ENCODE measurements at places on chromosomes 12 and 14.

- no peak for DNase-seq
These were observed 173.9 kb upstream of the GRIP1 start for GRCh38 chr12:66852765-66853164.

GRCh38 chr12:132622437-132623071, 4.0 kb downstream of the P2RX2 start:
- peak; percentile 38 for DNase-seq

DNA sequence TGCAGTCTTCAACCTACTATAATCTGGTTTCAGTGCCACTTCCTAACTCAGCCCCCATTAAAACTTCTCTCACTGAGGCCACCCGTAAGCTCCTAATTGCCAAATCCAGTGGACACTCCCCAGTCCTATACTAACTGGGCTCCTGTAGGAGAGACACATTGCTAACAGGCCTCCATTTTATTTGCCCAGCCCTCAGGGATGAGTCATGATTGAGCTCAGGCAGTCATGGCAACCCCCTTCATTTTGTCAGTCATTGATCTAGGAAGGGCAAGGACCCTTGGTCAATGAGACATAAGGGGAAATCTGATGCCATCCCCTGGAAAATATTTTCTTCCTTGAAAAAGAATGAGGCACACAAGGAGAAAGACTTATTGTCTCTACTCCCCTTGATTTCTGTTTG, 70.1 kb upstream of the HIF1A start:
- DNase-seq, result no peak

DNA sequence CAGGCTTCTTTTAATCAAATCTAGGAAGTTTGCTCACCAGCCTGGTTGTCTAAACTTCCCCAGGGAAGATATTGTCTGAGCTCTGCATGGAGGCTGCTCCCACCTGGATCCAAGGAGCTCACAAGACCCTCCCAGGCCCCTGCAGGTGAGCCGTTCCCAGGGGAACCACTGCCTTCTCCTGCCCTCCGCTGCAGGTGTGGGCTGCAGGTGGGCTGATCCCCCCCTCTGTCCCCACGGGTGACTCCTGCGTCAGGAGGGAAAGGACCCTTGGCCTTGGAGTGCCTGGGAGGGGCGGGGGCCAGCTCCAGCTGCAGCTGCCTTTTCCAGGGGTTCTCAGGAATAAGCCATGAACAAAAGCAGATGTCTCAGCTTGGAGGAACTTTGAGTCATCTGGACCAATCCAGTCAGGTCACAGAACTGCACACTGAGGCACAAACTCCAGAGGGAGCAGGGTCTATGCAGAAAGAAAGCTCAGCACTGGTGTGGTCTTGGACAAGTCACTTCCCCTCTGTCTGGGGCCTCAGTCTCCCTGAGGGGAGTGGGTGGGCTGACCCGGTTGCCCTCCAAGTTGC, 246.6 kb upstream of the RTL1 start:
- no peak for DNase-seq

- DNase-seq, result no peak
These were observed 296.0 kb upstream of the LMO3 start for GRCh38 chr12:16901946-16902345.

GRCh38 chr12:122023339-122024131, 1.9 kb downstream of the BCL7A start:
- DNase-seq, result peak; percentile 48

GRCh38 chr12:91113621-91114020, 2.3 kb upstream of the LUM start:
- DNase-seq, result no peak

- no peak for DNase-seq
These were observed 104.6 kb downstream of the NELL2 start for GRCh38 chr12:44771485-44772021.

DNA sequence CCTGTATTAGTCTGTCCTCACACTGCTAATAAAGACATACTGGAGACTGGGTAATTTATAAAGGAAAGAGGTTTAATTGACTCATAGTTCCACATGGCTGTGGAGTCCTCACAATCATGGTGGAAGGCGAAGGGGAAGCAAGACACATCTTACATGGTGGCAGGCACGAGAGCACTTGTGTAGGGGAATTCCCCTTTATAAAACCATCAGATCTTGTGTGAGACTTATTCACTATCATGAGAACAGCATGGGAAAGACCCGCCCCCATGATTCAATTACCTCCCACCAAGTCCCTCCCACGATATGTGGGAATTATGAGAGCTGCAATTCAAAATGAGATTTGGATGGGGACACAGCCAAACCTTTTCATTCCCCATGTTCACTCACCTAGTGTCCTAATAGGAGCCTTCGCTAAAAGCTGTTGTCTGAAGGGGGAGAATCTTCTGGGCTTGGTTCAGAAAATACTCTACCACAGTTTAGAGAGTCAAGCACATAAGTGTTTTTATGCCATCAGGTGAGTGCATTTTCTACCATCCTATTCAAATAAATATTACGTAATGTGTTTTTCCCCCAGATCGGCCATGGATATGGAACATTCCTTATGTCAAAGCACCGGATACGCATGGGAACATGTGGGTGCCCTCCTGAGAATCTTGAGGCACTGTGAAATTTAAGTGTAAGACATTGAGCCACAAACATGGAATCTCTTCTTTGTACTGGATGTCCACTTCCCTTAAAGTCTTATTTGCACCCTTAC, 19.1 kb upstream of the KCNK13 start:
- DNase-seq, result no peak

DNA sequence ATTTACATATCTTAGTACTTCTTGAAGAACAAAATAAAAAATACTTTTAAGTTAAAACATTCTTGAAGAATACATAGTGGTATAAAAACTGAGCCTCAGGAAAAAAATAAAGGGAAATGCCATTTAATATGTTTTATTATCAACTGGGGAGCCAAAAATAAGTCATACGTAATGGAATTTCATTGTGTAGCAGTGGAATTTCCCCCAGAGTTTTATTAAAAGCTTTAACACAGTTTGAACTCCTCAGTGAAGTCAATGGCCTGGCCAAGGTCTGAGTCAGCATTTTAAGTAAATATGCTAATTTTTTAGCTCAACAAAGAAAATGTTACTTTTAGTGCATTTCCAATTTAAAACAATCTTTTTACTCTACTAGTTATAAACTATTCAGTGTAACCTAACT, 350.1 kb upstream of the ATP2B1 start:
- DNase-seq, result no peak

DNA sequence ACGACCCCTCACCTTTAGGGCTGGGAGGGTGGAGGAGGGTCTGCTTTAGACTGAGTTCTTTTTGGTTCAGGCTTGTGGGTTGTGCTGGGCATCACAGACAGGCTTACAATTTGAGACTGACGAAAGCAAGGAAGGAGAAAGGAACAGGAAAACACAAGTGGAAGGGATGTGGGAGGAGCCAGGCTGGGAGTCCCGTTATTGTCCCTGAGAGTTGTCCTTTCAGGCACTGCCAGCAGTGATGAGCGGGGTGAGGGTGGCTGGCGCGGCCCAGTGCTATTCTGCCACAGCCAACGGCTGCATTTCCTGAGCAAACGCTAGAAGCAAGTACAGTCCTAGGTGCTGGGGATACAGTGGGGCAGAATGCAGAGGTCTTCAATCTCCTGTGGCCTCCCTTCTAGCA, 29.2 kb upstream of the TSPAN9 start:
- DNase-seq, result no peak

DNA sequence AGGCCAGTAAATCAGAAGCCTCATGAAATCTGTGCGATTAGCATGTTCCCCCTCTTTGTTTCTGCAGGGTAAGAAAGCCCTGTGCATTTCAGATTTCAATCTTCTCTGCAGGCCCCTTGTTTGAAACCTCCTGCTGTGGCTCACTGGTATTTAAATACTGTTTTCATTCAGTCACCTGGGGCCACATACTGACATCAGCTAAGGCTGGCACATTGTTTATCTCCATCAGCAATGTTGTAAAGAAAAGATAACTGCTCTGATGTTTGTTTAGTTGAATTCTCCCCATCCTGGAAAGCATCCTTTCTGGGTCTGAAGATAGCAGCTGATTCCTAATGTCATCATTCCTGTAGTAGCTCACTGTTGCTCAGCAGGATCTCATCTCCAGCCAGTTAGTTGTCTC, 554.9 kb downstream of the NRXN3 start:
- DNase-seq, result no peak

DNA sequence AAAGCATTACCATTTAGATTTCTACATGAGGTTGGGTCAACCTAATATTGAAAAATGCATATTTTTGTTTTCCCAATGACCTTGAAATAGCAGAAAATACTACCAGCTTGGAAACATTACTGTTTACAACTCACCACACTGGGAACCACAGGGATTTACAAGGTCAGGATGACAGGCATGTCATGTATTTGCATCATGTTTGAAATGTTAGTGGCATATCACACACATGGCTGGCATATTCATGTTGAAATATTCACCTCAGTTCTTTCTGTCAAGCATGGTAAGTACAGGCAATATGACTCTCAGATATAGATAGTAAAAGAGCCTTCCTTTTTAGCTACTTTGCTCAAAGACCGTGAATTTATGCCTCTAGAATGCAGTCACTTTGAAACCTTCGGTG, 593.5 kb downstream of the NOVA1 start:
- no peak for DNase-seq

GRCh38 chr14:104304451-104305351, 166.3 kb downstream of the KIF26A start:
- DNase-seq, result no peak

- DNase-seq, result no peak
These were observed 1.6 kb downstream of the ACVR1B start for GRCh38 chr12:51953089-51953488.

DNA sequence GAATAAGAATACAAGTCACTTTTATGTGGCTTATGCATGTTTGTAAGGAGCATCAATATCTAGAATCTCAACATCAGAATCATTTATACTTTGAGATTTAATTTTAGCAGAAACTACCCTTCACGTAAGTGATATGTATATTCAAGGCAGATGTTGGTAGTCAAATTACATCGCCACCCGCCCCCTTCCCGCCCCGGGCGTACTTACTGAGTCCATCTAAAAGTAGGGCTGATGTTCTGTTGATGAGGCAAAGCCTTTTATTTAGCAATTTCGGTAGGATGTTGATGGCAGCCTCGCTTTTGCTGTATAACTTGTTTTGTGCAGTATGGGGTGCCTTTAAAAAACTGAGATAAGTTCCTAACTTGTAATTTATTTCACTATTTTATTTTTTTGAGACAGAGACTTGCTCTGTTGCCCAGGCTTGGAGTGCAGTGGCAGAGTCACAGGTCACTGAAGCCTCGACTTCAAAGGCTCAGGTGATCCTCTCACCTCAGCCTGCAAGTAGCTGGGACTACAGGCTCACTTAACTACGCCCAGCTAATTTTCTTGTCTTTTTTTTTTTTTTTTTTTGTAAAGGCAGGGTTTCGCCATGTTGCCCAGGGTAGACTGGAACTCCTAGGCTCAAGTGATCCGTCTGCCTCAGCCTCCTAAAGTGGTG, 30.8 kb downstream of the KTN1 start:
- DNase-seq, result no peak

DNA sequence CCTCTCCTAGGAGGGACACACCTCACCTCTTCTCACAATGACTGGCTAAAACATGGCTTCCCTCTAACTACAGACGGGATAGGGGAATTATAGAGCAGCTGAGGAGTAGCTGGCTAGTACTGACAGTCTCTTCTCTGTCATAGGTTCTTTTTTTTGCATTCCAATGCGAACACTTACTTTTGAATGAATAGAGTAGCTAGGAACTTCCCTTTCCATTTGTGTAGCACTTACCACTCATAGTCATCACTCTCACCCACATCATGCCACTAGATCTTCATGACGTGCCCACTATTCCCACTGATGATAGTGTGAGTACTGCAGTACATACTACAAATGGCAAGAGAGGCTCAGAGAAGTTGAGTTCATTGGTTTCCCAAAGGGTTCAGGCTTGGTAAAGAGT, 143.9 kb upstream of the HIF1A start:
- DNase-seq, result no peak

GRCh38 chr14:95040708-95041476, 116.4 kb downstream of the DICER1 start:
- DNase-seq, result no peak

GRCh38 chr14:42110167-42110566, 503.5 kb downstream of the LRFN5 start:
- DNase-seq, result no peak

DNA sequence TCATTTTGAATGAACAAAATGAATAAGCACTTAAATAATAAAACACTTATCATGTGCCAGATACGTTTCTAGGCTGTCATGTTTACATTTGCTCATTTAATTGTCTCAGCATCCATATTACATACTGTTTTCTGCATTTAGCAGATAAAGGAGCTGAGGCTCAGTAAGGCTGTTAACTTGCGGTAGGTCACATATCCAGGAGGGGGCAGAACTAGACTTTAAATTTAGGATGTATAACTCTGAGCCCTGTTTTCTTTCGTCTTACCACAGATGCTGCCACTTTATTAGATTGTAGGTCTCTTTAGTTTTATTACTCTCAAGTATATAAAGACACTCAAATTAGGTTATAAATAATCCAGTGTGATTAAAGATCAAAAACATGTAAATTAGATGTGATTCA, 17.7 kb downstream of the IRAK4 start:
- DNase-seq, result no peak

- no peak for DNase-seq
These were observed 334.4 kb downstream of the KCNH5 start for GRCh38 chr14:62710811-62711210.

DNA sequence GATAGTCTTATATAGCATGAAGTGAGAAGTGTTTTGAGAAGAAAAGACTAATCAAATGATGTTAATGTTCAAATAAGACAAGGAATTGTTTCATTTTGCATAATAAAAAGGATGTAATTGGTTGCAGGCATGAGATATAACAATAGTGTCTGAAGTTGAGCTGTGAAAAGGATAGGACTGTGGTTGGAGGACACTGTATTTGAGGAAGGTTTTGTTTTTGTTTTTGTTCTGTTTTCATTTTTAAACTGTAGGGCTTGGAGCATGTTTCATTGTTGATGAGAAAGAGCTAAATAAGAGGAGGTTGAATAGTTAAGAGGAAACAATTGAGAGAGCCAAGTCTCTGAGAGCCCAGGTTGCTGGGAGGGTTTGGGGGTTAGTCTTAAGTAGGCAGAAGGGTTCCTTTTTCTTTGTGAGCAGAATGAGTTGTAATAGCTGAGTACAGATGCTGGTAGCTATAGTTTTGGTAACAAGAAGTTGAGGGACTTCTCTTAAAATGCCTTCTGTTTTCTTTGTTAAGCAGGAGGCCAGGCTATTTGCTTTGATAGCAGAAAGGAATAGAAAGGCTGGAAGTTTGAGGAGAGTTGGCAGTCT, 58.4 kb downstream of the CCDC91 start:
- no peak for DNase-seq

GRCh38 chr12:89384050-89384758, 31.9 kb upstream of the DUSP6 start:
- DNase-seq, result no peak
